ENCODE measurements at places on chromosomes 6 and 20.

DNA sequence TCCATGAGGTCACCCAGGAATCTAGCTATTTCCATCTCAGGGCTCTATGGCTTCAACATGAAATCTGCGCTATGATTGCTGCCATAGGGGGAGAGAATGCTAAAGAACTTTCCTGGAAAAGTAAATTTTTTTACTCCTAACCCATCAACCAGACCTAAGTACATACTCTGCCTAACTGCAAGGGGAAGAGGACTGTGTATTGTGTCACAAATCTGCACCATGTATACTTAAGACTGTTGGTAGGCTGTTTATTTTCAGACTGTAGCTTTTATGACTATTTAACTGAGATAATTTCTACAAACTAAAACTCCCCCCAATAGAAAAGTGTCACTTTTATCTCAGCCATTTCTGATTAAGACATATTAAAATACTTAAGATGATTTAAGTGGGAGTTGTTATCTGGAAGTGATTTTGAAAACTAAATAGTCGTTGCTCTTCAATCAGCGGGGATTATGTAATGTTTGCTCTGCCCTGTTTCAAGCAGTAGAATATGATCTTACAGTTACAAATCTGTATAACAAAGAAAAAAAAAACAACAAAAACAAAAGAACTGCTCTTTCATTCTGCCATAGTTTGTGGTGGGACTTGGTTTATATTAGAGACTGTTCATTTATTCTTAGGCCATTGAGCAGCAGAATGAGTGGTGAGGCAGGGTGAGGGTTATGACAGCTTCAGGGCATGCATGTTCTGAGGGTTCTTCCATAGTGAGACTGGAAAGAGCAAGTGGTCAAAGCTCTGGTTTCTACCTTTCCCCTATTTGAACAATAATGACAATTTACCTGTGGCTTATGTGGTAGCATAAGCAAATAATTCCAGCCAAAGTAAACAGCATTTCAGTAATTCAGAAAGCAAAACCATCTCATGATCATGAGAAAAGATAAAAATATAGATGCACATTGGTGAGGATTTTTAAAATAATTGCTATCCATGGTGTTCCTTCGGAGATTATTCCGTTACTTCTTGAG is 126.3 kb upstream of the CEP162 start:
- H3K4me3 ChIP-seq: no peak overlapping the region
- H3K27me3 ChIP-seq: no peaks in the 10 kb centered on the region
- no peak overlapping the region for H3K27ac ChIP-seq
- DNase-seq: no peak
- H3K4me1 ChIP-seq: no peaks in the 10 kb centered on the region

DNA sequence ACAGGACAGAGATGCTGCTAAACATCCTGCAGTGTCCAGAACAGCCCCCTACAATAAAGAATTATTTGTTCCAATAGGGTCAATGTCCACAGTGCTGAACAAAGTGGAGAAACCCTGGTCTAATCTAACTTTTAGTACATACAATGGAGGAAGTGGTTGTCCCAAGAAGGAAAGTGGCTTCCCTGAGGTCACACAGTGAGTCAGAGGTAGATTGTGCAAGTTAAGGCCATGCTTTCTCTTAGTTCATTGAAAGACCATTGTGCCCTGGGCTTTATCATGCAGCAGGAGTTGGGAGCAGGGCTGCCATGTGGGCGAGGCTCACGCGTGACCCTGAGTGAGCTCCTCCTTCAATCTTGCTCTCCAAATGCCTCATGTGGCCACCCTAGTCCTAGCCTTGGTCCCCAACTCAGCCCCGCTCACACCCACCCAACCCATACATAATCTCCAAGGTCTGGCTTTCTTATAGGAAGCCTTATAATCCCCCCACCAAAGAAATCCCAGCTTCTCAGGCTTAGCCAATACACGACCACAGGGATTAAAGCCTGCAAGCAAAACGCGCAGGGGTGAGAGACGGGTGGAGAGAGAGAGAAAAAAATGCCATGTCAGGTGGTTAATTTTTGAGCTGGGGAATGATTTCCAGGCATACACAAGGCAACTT is 19.9 kb downstream of the SLC13A3 start:
- H3K27me3 ChIP-seq: no peaks in the 10 kb centered on the region
- no peaks in the 10 kb centered on the region for H3K4me1 ChIP-seq
- H3K36me3 ChIP-seq: no peaks in the 10 kb centered on the region
- H3K27ac ChIP-seq: no peak overlapping the region
- H3K4me3 ChIP-seq: no peak overlapping the region
- DNase-seq: no peak

GRCh38 chr6:17417817-17418216 is 24.4 kb downstream of the CAP2 start:
- no peaks in the 10 kb centered on the region for H3K36me3 ChIP-seq
- peak overlapping the region; percentile 49 for H3K27ac ChIP-seq
- H3K4me1 ChIP-seq: peaks cover 33% of the 10 kb centered on the region
- no peak overlapping the region for H3K4me3 ChIP-seq
- H3K27me3 ChIP-seq: no peaks in the 10 kb centered on the region

- no peak overlapping the region for H3K27ac ChIP-seq
- no peaks in the 10 kb centered on the region for H3K4me1 ChIP-seq
- H3K4me3 ChIP-seq: no peak overlapping the region
- no peaks in the 10 kb centered on the region for H3K36me3 ChIP-seq
Measured at GRCh38 chr6:3584606-3585005, 127.8 kb upstream of the SLC22A23 start.

DNA sequence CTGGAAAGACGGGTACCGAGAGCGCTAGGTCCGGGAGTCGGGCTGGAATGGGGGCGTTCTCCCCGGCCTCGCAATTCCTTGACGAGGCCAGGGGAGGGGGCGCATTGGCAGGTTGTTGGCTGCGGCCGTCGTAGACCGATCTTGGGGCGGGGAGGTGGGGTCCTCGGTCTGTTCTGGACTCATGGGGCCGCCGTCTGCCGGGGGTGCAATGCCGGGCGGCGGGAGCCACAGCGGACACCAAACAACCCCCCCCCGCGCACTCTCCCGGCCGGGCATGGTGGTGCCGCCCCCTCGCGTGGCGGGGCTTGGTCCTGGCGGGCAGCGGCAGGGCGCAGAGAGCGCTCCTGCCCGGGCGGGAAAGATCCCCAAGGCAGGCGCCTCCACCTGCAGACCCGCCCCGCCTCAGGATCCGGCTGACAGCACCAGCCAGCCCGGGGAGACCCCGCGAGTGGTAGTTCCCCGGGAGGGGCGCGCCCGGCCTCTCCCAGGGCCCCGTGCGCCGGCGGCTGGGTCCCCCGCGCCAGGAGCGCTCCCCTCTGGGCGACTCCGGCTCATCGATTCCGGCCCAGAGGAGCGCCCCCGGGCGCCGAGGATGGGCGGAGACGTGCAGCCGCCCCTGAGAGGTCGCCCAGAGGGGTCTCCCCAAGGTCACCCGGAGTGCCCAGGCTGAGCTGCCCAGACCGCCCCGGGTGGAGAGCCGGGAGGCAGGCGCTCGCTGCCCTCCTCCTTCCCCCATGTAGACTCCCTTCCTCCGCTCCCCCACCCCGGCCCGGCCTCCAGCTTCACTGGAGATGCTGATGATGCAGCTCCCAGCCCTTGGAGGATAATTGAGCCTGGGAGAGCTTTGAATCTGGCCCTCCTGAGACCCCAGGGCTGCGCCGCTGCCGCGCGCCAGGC is 709 bp downstream of the PPP1R16B start:
- H3K27me3 ChIP-seq: peaks cover 7% of the 10 kb centered on the region
- no peaks in the 10 kb centered on the region for H3K4me1 ChIP-seq
- no peaks in the 10 kb centered on the region for H3K36me3 ChIP-seq
- H3K4me3 ChIP-seq: peak overlapping the region; percentile 41
- H3K27ac ChIP-seq: no peak overlapping the region
